ENCODE measurements at places on chromosomes 3 and 15.

- no peak for DNase-seq
Measured at GRCh38 chr3:25782938-25783660, at the start of gene NGLY1. NGLY1 (minus strand) TSS chr3:25783443; CDS start chr3:25783390, 53 bp downstream.

DNA sequence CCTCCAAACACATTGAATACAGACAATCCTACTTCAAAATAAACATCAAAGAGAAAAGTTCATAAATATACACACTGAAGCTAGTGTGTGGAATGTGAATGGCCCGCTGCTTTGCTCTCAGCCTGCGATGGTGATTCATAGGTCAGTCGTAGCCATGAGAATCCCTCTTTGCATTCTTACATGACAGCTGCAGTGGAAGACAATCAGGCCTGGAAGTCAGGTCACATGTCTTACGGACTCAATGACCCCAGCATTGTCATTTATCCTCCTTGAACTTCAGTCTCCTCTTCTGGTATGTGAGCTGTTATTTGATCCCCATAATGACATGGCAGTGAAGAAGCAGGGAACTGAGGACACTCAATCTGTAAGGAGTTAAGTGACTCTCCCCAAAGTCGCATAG lies 217.8 kb upstream of the EOMES start:
- DNase-seq: no peak

- no peak for DNase-seq
Measured at GRCh38 chr3:67291287-67292252, 293.5 kb downstream of the KBTBD8 start.

- DNase-seq: no peak
Measured at GRCh38 chr3:71462586-71462985, 120.9 kb downstream of the FOXP1 start.

- no peak for DNase-seq
Measured at GRCh38 chr3:28376424-28376823, 27.8 kb upstream of the AZI2 start.

DNA sequence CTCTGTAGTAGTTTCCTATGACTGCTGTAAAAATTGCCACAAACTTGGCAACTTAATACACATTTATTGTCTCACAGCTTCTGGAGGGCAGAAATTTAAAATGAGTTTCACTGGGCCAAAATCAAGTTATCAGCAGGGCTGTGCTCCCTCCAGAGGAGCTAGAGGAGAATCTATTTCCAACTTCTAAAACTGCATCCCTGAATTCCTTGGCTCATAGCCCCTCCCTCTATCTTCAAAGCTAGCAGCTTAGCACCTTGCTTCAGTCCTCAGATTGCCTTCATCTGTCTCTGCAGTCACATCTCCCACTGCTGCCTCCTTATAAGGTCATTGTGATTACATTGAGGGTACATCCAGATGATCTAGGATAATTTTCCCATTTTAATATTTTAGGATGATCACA lies 17.8 kb upstream of the GADL1 start:
- DNase-seq: no peak

- DNase-seq: no peak
Measured at GRCh38 chr3:41881233-41881821, 80.6 kb downstream of the ULK4 start.

DNA sequence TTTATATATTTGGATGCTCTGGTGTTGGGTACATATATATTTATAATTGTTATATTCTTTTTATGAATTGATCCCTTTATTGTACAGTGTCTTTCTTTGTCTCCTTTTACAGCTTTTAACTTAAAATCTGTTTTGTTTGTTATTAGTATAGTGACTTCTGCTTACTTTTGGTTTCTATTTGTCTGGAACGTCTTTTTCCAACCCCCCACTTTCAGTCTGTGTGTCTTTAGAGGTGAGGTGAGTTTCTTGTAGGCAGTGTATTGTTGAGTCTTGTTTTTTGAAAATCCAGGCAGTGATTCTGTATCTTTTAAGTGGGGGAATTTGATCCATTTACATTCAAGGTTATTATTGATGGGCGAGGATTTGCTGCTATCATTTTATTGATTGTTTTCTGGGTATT lies 62.0 kb downstream of the AP4E1 start:
- DNase-seq: no peak

Measured in NCI-H187 treated with DMSO at 0.1 percent for 48 hours (cell line).